ENCODE measurements at places on chromosomes 1 and 21. TPM values are rescaled to one million over a fixed set of nuclear protein-coding genes. Genes with fewer than 3 reads are reported as not detected.

Gene RHBG
- polyA plus RNA-seq = not detected

Gene EFCAB14
- 39.9 TPM for polyA plus RNA-seq

DNA sequence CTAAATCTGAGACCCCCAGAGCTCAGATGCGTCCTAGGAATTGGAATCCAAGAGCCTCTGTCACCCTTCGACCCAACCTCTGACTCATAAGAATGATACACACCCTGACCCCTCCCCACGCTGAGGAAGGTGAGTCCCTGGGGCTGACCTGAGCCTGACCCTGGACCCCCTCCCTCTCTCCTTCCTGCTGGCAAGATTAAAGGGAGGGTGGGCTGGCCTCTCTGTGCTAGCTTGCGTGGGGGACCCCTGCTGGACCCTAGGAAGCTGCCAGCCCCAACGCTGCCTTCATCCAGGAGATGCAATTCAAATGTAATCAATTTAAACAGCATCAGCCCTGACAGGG is 627 bp downstream of the PLEKHA6 start:
- H3K27me3 ChIP-seq = no peaks in the 10 kb centered on the region
- H3K27ac ChIP-seq = no peak overlapping the region
- H3K4me3 ChIP-seq = no peak overlapping the region
- H3K4me1 ChIP-seq = no peaks in the 10 kb centered on the region

GRCh38 chr21:14259747-14260146 is 43.8 kb downstream of the RBM11 start:
- H3K4me1 ChIP-seq = no peaks in the 10 kb centered on the region
- no peak overlapping the region for H3K4me3 ChIP-seq
- no peak overlapping the region for H3K27ac ChIP-seq
- H3K36me3 ChIP-seq = no peaks in the 10 kb centered on the region

DNA sequence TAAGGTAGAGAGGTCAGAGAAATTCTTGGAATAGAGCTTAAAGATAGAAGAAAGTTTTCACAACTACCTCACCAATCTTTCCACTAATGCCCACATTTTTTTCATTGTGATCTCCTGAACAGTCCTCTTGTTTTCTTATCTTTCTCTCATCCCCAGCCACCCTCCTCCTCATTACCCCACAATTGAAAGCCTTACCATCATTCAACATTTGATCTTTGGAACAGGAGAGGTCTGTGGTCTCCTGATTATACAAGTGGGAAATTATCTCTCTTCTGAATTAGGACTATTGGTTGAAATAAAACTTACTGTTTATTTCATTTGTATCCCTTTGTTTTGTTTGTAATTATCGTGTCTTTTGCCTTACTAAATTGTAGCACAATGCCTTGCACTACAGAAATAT is 29.6 kb downstream of the DNAH14 start:
- H3K4me1 ChIP-seq = no peaks in the 10 kb centered on the region
- H3K27ac ChIP-seq = no peak overlapping the region
- H3K27me3 ChIP-seq = no peaks in the 10 kb centered on the region
- DNase-seq = no peak
- H3K4me3 ChIP-seq = no peak overlapping the region

DNA sequence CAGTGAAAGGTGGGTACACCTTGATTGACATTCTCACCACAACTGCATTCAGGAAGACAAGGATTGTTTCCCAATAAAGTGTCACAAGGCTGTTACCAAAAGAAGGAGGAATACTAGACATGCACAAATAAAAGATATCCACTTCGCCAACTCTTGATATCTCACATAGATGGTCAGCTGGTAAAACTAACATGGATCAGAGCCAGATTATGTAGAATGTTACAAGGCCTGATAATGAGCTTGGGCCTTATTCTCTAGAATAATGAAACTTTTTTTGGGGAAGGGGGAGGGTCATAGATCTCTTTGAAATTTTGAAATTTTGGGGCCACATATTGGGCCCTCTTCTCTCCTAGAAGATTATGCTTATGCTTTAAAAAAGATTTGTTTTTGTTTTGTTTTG is 24.9 kb downstream of the RAP1A start:
- H3K27me3 ChIP-seq = no peaks in the 10 kb centered on the region
- DNase-seq = no peak
- H3K36me3 ChIP-seq = no peaks in the 10 kb centered on the region
- H3K4me3 ChIP-seq = no peak overlapping the region
- peaks cover 6% of the 10 kb centered on the region for H3K4me1 ChIP-seq

Measured in aorta (tissue), 5 donors.